ENCODE measurements at places on chromosomes 6 and 20.

- DNase-seq = no peak
These were observed 201.5 kb upstream of the ECI2 start for GRCh38 chr6:4336778-4337442.

GRCh38 chr6:94751641-94752329 lies 825.5 kb upstream of the MANEA start:
- no peak for DNase-seq

DNA sequence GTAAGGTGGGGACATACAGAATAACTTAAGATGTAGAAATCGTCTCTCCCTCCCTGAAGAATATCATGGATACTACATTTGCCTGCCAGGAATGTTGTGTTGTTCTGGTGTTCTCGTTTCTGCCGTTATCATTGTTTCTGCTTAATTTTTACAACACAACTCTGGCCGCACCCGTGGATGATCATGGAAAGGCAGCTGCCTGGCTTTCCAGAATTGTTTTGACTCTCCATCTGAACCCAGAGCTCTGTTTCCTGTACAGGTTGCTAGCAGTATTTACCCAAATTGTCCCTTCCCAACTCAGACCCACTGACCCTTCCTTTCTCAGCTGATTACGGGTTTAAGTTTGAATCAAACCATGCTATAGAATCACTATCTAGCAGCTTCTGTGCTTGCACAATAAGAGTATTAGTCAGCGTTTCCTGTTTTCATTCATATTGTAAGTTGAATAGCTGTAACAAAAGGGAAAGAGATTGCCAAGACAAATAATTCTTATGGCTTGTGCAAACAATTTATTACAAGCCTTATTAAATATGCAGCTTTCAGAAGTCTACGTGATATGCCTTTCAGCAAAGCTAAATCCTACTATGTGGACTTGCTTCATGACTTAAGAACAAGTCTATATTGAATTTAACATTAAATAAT lies 139.0 kb downstream of the MTHFD1L start:
- no peak for DNase-seq

GRCh38 chr6:11292594-11293236 lies 60.2 kb upstream of the NEDD9 start:
- DNase-seq = no peak

DNA sequence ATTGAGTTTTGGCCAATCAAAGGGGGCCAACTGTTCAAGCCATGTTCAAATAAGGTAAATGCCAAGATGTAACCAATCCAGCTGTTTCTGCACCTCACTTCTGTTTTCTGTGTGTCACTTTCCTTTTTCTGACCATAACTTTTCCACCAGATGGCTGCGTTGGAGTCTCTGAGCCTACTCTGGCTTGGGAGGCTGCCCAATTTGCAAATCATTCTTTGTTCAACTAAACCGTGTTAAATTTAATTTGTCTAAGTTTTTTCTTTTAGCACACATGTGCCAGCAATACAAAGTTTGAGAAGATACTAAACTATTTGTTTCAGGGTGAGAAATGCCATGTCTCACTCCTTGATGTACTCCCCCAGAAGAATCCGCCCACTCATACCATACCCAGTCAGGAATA lies 52.1 kb downstream of the IYD start:
- DNase-seq = no peak

DNA sequence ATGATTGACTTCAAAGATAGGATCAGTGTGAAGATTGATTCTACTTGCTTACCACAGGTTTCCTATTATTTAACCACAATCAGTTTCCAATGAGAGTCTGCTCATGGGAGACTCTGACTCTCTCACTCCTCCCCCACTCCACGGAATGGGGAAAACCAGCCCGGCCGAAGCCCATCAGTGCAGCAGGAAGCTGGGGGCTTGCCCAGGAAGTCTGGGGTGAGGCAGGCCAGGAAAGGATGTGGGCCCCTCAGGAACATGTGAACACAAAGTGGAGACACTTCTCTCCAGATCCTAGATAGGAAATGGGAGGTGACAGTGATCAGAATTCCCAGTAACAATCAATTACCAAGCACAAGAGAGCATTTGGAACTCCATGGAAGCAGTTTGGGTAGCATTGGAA lies 144.2 kb downstream of the TTLL2 start:
- DNase-seq = no peak

- DNase-seq = no peak
These were observed 625.1 kb upstream of the IMPG1 start for GRCh38 chr6:76697585-76697984.

DNA sequence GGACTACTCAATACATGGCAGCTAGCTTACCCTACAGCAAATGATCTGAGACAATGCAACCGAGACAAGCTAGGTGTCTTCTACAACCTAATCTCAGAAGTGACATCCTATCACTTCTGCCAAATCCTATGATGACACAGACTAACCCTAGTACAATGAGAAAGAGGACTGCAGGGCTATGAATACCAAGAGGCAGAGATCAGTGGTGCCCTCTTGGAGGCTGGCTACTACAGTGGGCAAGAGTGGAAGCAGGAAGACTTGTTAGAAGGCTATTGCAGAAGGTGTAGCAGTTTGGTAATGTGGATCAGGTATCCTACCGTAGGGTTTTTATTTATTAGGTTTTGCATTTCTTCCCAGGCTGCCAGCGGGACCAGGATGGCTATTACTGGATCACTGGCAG lies 30.3 kb downstream of the GSS start:
- DNase-seq = no peak

DNA sequence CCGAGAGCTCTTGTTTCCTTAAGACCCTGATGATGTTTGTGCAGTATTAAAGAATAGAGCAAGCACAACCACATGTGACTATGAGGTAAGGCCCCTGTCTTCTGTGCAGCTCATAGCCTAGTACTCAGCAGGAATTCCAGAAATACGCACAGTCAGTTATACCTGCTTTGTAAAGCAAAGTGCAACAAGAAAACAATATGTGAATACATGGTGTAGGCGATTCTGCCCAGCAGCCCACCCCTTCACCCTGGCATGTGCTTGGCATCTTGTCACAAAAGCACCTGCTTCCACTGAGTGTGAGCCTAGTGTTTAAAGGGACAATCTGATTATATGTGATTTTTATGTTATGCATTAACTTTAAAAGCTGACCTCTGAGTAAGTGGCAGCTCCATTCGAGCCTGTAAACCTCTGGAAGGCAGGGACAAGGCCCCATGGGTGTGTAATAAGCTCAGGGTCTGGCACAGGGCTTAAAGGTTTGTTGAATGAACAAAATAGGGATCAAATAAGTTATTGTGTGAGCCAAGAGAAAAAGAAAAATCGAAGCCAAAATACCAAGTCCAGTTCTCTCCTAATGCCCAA lies 148.7 kb downstream of the DOK5 start:
- no peak for DNase-seq

GRCh38 chr6:18036781-18037180 lies 49.3 kb upstream of the KIF13A start:
- no peak for DNase-seq

DNA sequence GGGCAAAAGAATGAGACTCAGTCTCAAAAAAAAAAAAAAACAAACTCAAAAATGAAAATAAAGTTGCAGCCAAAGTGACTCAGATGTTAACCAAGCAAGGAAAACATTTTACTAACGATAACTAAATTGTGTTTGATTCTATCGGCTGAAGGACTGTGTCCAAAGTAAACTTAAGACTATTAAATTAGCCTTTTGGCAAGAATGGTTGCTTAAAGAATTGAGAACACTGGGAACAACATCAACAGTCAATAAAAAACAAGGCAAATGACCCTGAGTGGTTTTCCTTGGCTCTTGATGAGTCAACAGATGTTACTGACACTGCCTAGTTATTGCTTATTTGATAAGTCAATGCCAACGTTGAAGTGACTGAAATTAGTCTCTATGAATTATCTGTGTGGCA lies 36.7 kb downstream of the POU3F2 start:
- no peak for DNase-seq

DNA sequence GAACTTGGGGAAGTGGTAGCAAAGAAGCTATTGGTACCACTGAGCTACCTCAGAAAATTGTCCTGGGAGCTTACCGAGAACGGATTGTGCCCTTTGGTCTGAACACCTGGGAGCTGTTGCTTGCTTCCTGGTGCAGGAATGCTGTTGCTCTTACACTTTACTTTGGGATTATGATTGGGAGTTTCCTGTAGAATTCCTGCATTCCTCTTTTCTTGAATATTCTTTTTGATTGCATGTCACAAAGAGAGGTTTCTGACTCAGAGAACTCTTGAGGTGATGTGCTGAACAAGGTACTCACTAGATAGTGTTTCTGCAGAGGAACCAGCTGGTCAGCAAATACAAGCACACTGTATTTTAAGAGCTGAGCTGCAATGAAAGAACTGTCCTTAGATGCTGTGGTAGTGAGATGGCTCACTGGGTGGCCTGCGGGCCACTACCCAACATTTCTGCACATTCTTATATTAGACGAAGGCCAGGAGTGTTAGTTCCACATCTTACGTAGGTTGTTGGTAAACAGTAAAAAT lies 35.0 kb downstream of the LRRC1 start:
- DNase-seq = no peak

DNA sequence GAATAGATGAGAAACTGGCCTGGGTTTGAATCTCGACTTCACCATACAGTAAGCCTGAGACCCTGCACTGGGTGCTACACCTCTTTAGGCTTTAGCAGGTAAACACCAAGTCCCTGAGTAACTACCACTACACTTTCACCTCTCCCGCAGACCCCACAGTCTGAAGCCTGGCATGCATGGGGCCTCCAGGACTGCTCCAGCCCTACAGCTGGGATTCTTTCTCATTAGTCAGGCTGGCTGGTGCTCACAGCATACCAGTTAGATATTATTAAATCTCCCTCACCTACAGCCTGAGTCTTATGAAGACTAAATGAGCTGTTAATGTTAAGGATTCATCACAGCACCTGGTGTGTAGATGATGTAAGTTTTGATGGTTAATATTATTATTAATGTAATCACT lies 388.7 kb downstream of the ARHGAP18 start:
- DNase-seq = no peak

- peak; percentile 41 for DNase-seq
These were observed 218.2 kb downstream of the BMP7 start for GRCh38 chr20:57048027-57048869.

GRCh38 chr6:105251689-105252088 lies 71.9 kb upstream of the POPDC3 start:
- no peak for DNase-seq
